ENCODE measurements at places on chromosomes 7 and 10.

GRCh38 chr7:128876127-128876526 lies 13.5 kb downstream of the ATP6V1F start:
- DNase-seq = no peak

DNA sequence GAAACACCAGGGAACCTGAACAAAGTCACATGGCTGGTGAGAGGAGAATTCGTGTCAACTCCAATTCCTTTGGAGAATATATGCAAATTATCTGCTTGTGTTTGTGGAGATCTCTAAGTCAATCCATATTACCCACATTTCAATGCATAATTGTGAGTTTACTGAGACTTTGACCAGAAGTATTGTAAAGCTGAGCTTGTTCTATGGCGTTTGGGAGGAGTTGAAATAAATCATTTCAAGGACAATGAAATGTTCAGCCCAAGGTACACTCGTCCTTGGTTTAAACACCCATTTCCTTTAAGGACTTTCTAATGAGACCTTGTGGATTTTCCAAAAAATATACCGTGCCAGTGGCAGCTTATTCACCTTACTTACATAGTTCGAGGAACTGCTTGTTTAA lies 186.6 kb upstream of the HDAC9 start:
- DNase-seq = no peak

GRCh38 chr10:120606051-120606764 lies 149.2 kb downstream of the PLPP4 start:
- no peak for DNase-seq

DNA sequence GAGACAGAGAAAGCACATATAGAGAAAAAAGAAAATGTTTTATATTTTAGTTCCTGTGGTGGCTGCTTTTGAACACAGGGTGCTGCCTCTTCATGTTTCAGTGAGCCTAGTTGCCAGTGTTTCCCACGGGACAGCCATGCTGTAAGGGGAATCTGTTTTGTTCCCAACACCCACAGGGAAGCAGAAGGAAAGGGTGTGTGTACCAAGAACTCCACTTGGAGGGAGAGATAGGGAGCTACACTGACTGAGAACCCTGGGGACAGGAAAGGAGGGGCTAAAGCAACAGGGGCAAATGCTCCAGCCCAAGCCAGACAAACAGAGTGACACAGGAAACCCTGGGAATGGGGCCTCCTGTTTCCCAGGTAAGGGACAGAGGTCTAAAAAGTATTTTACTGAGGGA lies 40.2 kb downstream of the FRMPD2 start:
- DNase-seq = no peak

DNA sequence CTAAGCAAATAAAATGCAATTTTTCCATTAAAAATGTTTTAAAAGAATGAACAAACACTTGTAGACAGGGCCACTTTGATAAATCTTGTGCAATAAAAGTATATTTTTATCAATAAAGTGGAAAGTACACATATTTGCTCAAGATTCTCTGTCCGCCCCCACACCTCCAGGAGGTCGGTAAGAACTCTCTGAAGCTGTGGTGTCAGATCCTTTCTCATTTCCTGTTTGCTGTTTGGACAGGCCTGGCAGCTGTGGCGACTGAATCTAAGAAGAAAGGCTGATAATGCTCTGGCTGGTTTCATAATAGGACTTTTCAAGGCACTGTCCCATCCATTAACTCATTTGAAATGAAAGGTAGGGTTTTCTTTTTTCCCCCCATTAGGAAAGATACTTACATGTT lies 15.3 kb upstream of the ASB4 start:
- no peak for DNase-seq

- DNase-seq = no peak
These were observed 38.8 kb upstream of the CACUL1 start for GRCh38 chr10:118793545-118793944.

DNA sequence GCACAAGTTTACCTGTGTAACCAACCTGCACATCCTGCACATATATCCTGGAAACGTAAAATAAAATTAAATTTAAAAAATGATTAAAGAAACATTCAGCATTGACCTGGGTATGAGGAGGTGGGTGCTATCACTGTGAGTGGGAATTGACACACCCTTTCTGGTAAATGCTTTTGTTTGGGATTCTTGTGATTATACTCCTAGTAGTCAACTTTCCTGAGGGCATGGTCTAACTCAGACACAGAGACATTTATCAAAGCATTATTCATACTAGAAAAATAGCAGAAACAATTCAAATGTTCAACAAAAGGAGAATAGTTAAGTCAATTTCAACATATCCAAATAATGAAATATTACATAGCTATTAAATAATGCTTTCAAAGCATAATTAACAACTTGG lies 44.2 kb downstream of the CNNM2 start:
- DNase-seq = no peak

DNA sequence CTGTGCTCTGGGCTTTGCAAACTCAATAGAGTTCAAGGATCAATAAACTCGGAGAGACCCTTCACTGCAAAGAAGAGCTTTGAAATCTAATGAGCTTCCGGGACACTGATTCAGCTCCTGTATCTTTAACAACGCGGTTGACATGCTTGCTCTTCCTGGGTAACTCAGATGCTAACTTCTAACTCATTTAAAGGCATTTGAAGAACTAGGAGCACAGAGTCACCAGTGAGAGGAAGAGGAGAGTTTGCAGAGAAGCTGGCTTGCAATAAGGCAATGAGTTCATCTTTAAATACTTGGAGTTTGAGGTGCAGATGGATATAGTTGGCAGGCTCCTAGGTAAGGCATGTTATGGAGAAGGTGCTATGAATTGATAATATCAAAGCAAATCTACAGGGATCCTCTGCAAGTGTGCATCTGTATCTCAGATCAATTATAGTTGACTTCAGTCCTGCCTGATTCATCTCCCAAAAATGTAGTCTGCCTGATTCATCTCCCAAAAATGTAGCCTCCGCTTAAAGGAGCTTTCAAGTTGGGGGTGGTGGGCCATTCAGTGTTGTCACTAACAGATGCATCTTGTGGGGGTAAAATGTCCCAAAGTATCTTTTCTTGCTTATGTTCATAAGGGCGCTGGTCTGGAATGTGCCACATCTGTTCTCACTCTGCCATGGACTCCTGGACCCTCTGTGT lies 182.5 kb upstream of the PRSS58 start:
- no peak for DNase-seq

DNA sequence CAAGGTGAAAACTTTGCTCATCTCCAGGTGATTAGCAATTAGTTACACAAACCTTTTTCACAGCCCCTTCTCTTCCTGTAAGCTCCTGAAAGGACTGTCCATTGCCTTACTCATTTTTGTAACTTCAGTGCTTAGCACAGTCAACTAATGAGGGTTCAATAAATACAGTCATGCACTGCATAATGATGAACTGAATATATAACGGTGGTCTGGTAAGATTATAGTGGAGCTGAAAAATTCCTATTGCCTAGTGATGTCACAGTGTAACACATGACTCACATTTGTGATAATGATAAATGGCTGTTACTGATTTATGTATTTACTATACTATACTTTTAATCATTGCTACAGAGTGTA lies 12.9 kb upstream of the FAM133B start:
- DNase-seq = no peak

- no peak for DNase-seq
These were observed 105.3 kb upstream of the GALNT17 start for GRCh38 chr7:71026680-71027079.

DNA sequence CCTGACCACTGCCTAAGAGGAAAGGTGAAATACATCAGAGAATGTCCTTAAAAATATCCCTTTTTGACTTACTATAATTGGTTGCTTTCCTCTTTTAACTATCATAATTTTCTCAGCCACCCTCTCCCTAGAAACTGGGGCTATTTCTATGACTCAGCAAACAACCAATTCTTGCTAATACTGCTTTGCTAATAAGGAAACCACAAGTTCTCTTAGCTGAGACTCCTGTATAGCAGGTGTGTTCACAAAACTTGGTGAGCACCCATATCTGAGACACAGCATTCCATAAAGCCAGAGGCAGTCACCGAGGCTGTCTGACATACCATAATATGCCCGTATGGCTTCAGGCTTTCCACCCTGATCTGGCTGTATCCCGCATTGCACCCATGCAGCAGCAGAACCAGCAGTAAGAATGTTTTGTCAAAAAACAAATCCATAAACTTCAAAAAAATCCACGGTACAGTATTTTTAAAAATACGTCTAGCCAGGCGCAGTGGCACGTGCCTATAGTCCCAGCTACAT lies 191.7 kb upstream of the C7orf33 start:
- DNase-seq = no peak

All from HEK293T (cell line).